AG10803 (cell line): ENCODE measurements at places on chromosomes 6 and 20.

DNA sequence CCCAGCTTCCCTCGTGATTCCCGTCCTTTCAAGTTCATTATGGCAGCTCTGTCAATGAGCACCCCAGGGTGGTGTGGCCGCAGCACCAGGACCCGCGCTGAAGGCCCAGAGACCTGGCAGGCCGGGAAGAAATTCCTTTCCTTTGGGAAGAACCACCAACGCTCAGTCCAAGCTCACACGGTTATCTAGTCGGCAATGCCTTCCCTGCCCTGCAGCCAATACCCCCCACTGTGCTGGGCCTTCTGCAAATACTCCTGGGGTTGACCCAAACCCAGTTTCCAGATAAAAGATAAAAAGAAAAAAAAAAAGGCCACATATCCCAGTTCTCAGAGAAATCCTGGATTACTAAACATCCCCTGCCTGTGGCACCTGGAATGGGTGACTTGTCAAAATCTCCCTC, 28.7 kb downstream of the PXDC1 start:
- DNase-seq = no peak

GRCh38 chr20:17419479-17420041, 111.6 kb downstream of the BFSP1 start:
- DNase-seq = no peak

DNA sequence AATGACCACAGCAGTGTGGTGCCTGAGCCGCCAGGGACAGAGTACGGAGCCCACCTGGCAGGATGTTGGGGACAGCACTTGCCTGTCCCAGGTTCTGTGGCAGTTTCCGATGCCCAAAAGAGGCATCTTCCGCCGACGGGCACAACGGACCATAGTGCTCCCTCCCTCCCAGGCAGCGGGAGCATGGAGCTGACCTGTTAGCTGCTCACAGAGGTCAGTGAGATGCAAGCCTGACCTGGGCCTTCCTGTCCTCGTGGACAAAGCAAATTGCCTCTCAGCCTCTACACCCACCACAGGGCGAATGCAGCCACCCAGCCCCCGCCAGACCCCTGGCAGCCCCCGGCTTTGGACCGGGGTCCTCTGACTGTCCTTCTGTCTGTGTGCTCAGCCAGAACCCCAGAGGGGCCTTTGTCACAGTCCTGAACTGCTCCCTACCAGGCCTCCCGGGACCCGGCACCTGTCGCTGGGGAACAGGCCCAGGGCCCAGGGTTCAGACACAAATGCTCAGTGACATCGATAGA, 16.2 kb upstream of the FRMD1 start:
- no peak for DNase-seq

- DNase-seq = no peak
Observed at GRCh38 chr6:15905488-15906419, 223.1 kb upstream of the MYLIP start.

GRCh38 chr6:128368213-128368944, 152.0 kb downstream of the PTPRK start:
- no peak for DNase-seq

GRCh38 chr6:26155061-26155930, 68.1 kb downstream of the HFE start:
- no peak for DNase-seq

DNA sequence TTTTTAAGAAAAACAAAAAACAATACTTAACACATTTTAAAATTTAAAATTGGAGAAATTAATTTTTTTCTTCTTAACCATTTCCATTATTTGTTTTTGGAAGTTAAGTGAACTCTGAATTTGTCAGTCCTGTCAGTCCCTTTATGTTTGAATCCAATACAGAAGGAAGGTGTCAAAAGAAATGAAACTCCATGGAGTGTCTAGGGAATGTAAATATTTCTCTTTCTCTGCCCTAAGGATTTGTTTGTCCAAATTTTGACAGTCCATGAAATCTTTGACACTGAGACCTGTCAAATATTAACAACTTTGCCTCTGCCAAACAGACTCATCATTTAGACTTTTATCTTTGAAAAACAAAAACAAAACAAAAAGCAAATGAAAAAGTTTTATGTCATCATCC, 166.4 kb downstream of the EPHA7 start:
- no peak for DNase-seq

DNA sequence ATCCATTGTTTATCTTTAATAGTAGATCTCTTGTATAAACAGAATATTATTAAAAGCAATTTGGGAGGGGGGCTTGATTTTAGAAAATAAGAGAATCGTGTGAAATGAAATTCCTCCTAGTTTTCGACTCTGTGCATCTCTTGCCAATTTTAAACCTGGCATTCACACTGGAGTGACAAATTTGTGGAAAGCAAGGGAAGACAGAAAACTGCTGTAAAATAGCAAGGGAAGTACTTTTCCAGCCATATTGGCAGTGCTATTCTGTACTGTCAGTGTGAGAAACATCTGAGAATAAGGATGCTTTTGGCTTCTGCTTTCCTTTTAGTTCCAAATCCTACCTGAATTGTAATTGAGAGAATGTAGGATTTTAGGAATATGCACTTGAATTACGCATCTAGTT, 40.2 kb downstream of the TOP1 start:
- DNase-seq = no peak
